Bronchial epithelial cell (primary cell): ENCODE measurements at places on chromosomes 3 and 15. TPM values are rescaled to one million over a fixed set of nuclear protein-coding genes. Genes with fewer than 3 reads are reported as not detected.
A peak's percentile ranks its signal among the peaks of the same experiment; 100 is the strongest.

DNA sequence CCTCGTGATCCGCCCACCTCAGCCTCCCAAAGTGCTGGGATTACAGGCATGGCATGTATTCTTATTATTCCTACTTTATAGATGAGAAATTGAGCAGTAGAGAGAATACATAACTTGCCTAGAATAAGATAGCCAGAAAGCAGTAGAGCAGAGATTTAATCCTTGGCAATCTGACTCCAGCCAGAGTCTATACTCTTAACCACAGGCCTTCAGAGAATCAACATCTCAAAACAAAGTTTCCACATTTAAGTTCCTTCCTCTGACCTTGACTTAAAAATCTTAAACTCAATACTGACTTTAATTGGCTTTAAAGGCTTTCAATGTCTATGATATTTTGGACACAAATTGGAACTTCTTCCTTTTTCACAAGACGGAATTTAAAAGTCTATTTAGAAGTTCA, 37.1 kb downstream of the ZNF106 start:
- DNase-seq, result no peak

Gene UQCRC1
- total RNA-seq, result 473 and 946 TPM in 2 replicates

Gene P2RY13
- not detected in 2 replicates for total RNA-seq

Gene TUSC7
- total RNA-seq, result not detected in 2 replicates

DNA sequence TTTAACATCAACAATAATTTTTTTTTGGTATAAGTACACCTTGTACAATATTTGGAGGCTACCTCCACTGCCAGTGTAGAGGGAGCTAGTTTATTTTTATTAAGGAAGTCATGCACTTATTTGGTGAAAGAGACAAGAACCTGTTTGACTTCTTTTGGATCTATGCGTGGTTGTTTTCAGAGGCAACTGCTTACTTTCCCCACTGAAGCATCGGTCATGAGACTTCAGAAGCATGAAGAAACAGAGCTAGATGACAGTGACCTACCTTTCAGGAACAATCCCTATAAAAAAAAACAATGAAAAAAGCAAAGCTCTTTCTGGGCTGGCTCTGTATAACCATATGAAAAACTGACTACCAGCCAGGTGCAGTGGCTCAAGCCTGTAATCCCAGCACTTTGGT, 20.0 kb upstream of the ZNF148 start:
- DNase-seq, result peak; percentile 58

Gene OGG1
- 21.6 and 26.5 TPM in 2 replicates for total RNA-seq

GRCh38 chr15:72907733-72908132, 124.2 kb upstream of the ADPGK start:
- DNase-seq, result no peak

Gene FBXW12
- not detected in 2 replicates for total RNA-seq

DNA sequence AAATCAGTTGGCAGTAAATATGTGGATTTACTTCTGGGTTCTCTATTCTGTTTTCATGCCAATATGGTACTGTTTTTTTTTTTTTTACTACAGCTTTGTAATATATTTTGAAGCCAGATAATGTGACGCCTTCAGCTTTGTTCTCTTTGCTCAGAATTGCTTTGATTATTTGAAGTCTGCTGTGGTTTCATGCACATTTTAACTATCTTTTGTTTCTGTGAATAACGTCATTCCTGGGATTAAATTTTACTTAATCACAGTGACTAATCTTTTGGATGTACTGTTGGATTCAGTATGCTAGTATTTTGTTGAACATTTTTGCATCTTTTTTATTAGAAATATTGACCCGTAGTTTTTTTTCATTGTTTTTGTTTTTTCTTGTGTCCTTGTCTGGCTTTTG, 576.5 kb downstream of the ZNF385D start:
- DNase-seq, result no peak

DNA sequence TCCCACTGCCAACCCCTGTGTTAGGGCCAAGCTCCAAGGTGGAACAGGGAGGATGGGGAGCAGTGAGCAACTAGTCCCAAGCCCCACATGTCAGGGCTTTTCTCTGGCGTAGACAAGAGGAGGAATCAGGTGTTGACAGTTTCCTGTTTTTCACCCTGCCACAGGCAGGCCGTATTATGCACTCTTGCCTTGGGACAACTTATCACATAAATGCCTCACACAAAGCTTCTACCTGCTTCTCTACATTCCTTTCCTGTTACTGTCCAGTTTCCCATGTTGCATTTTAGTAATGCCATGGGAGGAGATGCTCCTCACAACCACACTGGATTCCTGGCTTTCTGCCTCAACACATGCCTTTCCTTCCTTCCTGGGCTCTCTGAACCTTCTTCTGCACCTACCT, 381.2 kb upstream of the ATP11B start:
- peak; percentile 93 for DNase-seq

DNA sequence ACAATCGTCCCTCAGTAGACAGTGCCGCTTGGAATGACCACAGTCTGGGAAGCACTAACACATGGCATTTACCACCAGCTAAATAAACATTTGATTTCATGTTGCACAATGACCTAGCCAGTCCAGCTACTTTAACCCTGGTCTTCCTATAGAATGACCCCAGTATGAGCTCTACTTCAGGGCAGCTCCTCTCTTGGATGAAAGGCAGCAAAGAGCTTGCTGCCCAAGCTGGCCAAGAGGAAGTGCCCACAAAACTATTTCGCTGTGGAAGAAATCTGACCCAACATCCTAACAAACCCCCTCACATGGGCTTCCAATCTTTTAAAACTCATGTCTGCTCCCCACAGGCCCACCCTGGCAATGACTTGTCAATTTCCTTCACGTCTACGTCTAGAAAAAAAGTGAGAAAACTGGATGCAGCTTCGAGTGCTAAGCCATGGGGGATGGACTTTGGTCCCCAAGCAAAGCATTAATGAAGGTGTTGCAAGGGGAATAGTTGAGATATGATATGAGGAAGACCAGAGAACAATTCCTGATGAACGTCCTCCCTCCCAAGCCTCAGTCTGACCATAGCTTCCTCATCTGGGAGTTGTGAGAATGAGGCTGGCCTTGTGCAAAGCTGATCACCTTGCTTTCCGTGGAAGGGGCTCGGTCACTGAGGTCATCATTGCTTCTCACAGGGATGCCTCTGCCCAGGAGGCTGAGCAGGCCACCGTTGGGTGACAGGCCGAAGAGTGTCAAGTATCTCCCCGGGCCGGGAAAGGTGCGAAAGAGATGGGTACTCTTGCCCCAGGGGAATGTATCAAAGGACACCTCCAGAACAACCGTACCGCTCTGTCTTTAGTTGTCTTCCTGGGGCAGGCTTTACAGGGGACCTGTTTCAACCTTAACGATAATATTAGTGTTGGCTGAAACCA, 964 bp downstream of the SLC25A20 start:
- peak; percentile 1 for DNase-seq

- no peak for DNase-seq
Observed at GRCh38 chr3:151579571-151580270, 118.9 kb upstream of the IGSF10 start.
